Activated CD8-positive, alpha-beta memory T cell treated with anti-CD3 and anti-CD28 coated beads, Interleukin-2, amount 50 U/mL, for 48 hours (primary cell): ENCODE measurements at places on chromosomes 16 and 17.

DNA sequence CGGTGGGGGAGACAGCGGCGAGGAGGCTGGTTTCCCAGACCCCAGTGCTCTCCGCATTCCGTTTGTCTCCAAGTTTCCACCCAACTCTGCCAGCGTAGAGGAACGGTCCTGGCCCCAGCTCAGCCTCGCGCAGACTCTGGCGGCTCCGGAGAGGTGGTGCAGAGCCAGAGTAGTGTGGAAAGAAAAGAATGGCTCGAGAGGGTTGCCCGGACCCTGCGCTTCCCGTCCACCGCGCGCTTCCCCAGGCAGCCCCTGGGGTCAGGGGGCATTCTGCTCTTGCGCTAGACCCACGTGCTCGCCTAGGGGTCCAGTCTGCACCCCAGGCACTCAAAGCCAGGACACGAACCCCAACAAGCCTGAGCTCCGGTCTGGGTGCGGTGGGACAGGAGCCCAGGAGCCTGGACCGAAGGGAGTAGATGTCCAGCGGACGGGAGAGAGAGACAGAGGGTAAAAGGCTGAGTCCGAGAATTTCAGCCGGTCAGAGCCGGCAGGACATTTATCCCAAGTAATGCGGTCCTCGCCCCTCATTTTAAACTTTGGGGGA is 3.8 kb downstream of the PMP22 start:
- peak; percentile 56 for DNase-seq

GRCh38 chr17:40548982-40549685 is 16.1 kb downstream of the CCR7 start:
- DNase-seq = peak; percentile 59

GRCh38 chr16:21523411-21524067 is 75.8 kb upstream of the METTL9 start:
- DNase-seq = no peak

DNA sequence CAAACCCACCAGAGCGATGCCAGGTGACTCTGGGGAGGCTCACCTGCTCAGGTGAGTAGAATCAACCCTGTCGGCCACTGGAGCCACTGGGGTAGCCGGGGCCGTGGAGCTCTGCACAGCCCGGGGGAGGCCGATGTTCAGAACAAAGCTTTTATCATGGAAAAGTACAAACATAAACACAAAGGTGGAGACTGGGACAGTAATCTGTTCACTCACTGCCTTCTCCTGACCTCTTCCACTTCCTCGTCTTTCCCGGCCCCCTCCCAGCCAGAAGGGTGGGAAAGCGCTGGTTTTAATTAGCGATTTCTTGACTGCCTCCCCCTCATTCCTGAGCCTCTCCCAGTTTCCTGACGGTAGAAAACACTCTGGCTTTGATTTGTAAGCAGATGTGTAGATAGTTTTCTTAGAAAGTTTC is 9.8 kb upstream of the TEX19 start:
- no peak for DNase-seq

- DNase-seq = no peak
Measured at GRCh38 chr17:33342025-33342424, 48.9 kb upstream of the ASIC2 start.

DNA sequence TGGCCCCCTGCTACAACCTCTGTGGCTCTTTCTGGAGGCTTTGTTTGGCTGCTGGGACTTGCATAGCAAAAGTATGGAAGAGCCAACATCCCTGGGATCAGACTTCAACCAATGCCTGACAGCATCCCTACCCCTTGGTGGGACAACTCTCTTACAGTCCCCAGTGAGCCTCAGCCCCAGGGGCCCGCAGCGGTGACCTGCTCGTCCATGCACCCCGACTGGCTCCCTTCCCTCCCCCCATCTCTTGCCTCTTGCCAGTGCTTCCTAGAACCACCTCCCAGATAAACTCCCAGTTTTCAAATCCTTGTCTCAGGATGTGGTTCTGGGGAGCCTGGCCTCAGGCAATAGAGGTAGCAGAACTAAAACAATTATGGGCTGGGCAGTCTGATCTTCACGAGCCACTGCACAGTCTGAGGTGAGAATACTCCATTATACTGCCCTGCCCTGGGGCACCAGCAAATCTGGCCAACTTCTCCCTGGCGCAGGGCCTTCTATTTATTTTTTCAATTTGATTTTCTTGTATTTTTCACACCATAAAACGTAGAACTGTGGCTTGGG is 86.6 kb upstream of the BRD7 start:
- no peak for DNase-seq

DNA sequence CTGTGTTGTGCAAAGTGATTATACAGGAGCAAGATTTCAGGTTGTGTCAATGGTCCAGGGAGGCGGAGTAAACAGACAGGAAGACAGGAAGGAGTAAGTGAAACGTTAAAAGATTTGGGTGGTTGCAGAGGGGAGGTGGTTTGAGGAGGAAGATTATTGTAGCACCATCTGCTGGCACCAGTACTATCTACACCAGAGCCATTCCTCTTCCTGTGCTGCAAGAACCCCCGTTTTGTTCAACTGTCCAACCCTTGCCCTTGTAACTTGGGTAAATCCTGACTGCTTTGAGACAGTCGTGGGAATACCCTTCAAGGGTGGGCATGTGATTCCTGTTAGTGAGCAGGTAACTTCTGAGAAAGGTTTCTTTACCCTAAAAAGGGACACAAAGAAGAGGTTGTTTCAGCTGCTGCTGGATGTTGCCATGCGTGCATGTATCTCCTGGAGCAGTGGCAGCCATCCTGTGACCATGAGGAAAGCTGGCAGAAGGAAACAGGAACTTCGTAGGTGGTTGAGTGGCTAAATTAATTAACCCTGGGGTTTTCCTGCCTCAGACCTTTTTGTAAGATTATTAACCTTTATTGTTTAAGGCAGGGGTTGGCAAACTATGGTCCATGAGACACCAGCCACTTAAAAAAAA is 124.1 kb downstream of the PRKCA start:
- no peak for DNase-seq

DNA sequence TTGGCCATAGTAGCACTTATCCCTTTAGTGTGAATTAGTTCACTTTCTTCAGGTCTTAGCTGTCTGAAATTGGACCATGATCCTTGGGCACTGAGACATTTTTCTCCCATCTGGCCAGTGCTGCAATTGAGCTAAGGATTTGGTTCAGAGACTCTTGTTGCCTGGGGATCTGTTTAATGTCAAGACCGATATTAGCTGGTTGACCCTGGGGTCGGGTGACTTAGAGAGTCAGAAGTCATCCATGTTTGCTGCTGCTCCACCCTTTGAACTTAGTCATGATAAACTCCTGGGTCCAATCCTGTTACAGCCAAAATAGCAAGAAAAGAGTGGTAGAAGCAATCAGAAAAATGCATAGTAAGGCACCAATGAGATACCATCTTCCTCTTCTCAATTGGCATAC is 45.8 kb upstream of the TOX3 start:
- no peak for DNase-seq

DNA sequence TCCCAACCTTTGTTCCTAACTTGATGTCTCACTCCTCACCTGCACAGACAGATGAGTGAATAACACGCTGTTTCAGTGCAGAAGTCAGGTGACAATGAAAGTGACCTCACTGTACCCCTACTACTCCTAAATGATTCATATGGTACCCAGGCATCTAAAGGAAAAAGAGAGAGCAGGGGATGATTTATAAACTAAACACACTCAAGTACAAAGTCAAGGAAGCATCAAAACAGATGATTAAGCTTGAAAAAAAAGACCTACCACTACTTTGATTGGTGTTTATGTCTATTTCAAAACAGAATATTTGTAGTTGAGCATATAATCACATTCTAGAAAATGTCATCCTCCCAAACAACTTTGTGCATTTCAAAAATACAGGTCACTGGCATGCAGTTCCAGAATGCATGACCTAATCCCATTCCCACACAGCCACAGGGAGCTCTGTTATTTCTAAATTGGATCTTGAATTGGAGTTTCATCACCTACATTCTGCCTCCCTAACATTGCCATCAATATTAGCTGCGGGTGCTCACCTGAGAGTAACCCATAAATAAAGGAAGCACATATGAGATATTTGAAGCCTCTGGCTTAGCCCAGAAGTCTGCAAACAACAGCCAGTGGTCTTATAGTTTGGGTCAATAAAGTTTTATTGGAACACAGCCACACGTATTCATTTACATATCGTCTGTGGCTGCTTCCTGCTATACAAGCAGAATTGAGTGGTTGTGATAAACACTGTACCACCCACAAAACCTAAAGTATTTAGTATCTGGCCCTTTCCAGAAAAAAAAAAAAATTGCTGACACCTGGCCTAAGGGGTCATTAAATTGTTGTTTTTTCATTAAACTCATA is 14.0 kb downstream of the HS3ST3A1 start:
- DNase-seq = no peak

DNA sequence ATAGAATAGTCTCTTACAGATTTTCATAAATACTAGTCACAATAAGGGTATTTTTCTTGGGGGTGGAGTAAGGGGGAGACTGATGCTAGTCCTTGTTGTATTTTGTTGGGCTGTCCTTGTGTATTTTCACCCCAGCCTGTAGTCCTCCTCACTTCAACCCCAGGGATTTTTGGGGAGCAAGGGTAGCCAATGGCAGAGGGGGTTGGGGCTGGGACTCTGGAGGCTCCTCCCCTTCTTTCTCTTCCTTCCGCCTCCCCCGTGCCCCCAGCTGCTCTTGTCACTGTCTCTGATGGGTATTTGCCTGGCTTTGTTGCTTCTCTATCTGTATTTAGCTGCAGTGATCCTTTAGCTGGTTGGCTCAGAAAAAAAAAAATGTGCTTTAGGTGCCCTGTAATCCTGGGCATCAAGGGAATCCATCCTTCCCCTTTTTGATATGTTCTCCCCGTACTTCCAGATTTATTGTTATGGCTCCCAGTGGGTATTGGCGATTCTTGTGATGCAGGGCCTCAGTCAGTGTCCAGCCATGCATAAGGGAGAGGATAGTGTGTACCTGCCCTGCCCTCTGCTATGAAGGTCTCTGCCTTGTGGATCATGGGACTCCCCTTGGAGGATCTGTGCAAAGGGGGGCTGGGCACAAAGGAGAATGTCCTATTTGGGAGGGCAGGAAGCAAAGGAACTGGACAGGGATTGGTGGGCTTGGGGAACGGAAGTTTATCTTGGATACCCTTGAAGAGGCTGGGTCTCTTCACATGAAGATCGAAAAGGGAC is 16.5 kb downstream of the SNF8 start:
- no peak for DNase-seq

- DNase-seq = no peak
Measured at GRCh38 chr16:4864728-4865127, 17.4 kb downstream of the UBN1 start.

GRCh38 chr17:78555746-78556401 is 21.3 kb downstream of the DNAH17 start:
- no peak for DNase-seq

DNA sequence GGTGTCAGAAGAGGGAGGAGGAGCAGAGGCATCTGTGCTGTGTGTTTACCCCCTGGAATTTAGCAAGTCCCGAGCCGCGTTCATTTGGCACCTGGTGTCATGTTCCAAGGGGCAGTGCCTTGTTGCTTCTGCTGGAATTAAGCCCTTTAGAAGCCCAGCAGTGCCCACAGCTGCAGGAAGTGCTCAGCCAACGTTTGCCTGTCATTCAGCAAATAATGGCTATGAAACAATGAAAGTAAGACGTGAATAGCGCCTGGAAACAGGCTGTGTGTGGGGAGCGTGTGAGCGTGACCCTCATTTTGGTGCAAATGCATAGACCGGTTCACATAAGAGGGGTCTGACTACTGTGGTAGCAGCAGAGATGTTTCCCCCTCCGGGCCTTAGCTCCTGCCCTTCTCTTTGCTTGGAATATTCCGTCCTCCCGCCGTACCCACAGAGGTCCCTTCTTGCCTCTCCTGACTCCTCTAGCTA is 5.8 kb upstream of the ATP2C2 start:
- DNase-seq = no peak

DNA sequence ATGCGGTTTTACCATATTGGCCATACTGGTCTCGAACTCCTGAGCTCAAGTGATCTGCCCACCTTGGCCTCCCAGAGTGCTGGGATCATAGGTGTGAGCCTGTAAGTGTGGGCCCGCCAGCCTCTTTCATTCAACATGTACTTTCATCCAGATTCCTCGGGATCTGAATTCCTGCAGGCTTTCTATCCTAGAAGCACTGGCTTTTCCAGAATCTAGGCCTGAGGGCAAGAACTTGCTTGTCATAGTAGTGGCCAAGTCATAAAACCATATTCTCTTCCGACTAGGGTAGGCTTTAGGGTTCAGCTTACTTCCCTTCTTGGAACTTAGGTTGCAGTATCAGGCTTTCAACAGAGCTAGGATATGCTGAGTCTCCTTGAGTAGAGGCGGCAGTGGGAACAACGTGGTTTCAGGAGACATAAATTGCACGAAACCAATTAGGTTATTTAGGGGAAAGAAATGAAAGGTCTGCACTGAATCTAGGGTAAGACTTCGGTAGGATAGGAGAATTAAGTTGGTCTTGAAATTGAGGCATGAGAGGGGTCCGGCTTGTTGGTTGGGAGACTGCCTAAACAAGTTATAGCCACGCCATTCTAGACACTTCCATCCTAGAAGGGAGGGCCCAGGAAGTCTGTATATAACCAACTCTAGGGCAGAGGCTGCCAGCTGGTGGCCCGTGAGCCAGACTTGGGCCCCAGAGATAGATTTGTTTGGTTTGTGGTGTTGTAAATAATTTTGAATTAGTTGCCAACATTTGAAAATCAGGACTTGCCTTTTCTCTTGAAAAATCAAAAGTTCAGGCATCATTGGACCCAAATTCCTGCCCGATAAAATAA is 15.6 kb downstream of the SLC7A6 start:
- DNase-seq = no peak

- DNase-seq = no peak
Measured at GRCh38 chr17:62614142-62614541, 13.3 kb upstream of the MRC2 start.

- no peak for DNase-seq
Measured at GRCh38 chr17:72763981-72764380, 328.5 kb downstream of the SLC39A11 start.

DNA sequence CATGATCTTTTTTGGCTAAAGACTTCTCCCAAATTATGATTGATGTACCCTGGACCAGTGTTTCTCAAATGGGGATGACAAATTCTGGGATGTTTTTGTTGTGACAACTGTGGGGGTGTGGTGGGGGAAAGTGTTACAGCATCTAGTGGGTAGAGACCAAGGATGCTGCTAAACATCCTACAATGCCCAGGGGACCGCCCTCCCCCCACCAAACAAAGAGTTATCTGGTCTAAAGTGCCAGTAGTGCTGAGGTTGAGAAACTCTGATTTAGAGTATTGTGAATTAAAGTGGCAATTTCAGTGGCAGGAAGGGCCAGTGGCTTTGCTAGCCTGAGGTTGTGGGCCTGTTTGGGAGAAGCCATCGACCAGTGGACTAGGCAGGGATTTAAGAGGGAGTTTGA is 33.3 kb downstream of the SLC47A2 start:
- DNase-seq = no peak

DNA sequence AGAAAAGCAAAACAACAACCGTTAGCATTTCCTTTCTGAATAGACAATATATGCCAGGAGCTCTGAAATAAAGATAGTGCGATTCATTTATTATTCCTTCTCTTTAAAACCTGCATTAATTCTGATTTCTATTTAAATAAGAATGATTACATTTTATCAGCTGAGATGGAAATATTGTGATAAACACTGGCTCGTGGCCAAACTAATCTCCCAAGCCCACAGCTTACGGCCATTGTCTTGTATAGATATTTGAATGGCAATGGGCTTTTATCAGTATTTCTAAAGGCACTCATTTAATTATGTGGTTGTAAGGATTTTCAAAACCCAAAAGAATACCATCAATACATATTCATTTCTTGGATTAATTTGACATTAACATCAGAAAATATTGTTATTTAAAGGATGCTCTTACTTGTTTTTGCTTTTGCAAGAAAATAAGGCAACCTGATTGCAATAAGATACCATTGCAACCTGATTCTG is 123.7 kb upstream of the IRX5 start:
- DNase-seq = no peak

GRCh38 chr17:68829211-68829610 is 126.0 kb downstream of the ABCA8 start:
- no peak for DNase-seq

GRCh38 chr16:50942143-50942542 is 200.3 kb downstream of the CYLD start:
- no peak for DNase-seq
